Stimulated activated CD4-positive, alpha-beta T cell treated with anti-CD3 and anti-CD28 coated beads, Interleukin-1b, Interleukin-23, amount 100 ng/mL, for 1 hour (primary cell): ENCODE measurements at places on chromosomes 16 and 17.

DNA sequence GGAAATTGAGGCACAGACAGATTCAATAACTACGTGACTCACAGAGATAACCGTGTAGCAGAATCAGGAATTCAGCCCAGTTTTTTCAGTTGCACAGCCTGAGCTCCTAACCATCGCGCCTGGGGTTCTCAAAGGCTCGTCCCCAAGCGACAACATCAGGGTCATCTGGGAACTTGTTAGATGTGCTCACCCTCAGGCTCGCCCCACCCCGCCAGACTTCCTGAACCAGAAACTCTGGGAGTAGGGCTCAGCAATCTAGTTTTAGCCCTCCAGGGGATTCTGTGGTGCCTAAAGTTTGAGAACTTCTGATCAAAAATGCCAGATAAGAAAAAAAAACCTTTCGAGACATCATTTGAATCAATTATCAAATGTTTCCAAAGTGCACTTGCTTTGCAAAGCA lies 559.8 kb downstream of the WWOX start:
- DNase-seq, result no peak

DNA sequence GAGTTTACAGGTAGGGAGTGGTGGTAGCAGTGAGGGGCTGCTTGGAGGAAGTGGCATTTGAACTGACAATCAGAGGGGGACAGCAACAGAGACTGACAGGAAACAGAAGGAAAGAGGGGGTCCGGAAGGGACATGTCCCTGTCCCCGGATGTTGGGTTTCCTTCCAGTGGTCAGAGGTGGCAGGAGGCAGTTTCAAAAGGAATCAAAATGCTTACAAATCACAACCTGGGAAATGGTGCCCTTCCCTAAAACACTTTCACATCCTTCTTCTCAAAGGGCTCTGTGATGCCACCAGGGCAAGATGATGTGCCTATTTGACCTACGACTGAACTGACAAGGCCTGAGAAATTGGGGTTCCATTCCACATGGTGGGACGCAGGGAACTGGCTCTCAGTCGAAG lies 19.7 kb downstream of the ADGRG1 start:
- DNase-seq, result no peak

DNA sequence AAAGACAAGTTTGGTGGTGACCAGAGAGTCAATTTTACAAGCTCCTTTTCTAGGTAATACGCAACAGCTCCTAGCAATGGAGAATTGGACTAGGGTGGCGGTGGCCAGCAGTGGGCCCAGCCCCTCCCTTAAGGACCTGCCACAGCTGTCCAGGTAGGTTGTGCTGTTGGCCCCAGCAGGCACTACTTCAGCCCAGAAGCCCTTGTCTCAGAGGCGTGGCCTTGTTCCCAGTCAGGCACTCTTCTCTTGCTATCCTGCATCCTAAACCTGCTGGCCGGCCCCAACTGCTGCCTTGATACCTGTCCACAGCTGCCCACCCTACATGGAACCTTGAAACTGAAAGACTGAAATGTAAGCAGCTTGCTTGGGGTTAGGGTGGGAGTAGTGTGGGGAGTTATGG lies 989 bp upstream of the GALK1 start:
- DNase-seq, result no peak

GRCh38 chr17:40457369-40457768 lies 14.1 kb downstream of the IGFBP4 start:
- no peak for DNase-seq

DNA sequence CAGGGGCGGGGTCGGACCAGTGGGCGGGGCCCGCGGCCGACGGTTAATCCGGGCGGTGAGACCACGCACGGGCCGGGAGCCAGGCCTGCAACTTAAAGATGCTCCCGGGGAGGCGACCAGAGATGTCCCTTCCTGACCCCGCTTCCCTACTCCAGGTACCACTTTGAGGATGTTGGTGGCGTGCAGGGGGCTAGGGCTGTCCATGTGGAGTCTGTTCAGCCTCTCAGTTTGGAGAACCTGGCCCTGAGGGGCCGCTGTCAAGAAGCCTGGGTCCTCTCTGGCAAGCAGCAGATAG lies 580 bp downstream of the RANGRF start:
- DNase-seq, result peak; percentile 43

GRCh38 chr17:34408439-34408838 lies 45.4 kb upstream of the CCL1 start:
- DNase-seq, result no peak

GRCh38 chr16:80250381-80250780 lies 290.4 kb upstream of the DYNLRB2 start:
- no peak for DNase-seq

DNA sequence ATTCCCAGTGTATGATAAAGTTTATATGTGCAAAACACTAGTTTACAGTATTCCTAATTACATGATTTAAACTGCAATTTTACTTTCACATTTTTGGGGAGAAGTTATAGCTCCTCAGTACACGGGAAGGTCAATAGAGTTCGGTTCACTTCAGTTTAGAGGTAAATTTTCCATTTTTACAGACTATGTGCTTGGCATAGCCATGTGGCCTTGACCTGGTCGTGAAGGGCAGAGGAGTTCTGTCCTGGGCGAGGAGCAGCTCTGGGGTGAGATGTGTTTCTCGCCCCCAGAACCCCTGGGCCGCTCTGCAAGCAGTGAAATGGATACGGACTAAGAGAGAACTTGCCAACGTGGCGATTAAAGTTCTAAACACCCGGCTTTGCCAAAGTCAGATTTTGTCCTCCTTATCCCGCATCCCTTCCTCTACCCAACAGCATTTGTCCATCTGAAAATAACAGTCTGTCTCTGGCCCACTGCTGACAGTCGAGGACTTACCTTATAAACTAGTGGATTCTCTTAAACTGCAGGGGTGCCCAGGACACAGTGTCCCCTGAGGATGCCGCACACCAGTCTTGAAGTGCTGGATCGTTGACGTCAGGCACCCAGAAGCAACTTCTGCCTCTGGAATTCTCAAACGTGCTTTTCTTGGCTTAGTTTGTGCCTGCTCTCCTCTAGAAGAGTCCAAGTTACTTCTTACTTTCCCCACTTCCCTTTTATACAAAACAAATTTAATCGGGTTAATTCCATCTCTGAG lies 1.5 kb upstream of the SIAH1 start:
- no peak for DNase-seq

- no peak for DNase-seq
Observed at GRCh38 chr16:88732172-88732960, 26.1 kb downstream of the CTU2 start.

GRCh38 chr16:24208710-24209109 lies 47.4 kb upstream of the CACNG3 start:
- DNase-seq, result no peak

- no peak for DNase-seq
Observed at GRCh38 chr17:29049541-29050145, 6.7 kb downstream of the PIPOX start.

DNA sequence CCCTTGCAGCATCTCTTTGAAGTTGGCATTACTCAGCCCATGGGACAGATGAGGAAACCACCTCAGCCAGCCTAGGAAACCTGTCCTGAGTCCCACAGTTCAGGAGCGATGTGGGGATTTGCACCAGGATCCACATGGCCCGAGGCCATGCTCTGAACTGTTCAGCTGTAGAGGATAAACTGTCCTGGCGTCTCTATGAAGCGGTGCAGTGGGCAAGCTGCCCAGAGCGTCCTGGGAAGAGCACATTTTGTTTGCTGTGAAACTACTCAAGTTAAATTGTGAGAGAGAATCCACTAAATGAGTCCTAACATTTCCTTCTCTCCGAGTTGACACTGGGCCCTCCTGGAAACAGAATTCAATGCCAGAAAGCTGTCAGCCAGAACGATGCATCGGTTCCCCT lies 276.6 kb upstream of the TNRC6C start:
- DNase-seq, result no peak

GRCh38 chr16:54216688-54217087 lies 69.9 kb downstream of the IRX3 start:
- DNase-seq, result no peak

- no peak for DNase-seq
Observed at GRCh38 chr17:4764595-4764994, 7.1 kb upstream of the TM4SF5 start.

- DNase-seq, result no peak
Observed at GRCh38 chr17:80987941-80988461, 3.6 kb upstream of the CHMP6 start.

GRCh38 chr16:72013389-72013788 lies 4.8 kb downstream of the DHODH start:
- DNase-seq, result no peak

DNA sequence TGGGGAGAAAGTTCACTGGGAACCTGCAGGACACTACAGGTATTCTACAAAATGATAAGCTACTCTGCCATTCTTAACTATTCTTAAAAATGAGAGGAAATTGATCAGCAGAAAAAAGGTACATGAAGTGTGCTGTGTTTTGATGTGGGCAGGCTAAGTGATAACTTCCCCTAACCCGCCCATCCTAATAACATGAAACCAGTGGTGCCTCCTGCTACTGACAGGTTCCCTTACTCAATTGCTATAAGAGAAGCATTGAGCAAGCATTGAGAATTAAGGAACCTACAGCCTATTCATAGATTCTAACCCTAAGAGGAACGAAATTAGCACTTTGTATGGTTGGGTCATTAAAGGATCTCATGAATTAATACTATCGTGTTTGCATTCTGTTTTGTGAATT lies 18.9 kb downstream of the XYLT1 start:
- no peak for DNase-seq

- DNase-seq, result no peak
Observed at GRCh38 chr16:52436339-52437276, 110.3 kb downstream of the TOX3 start.

- DNase-seq, result no peak
Observed at GRCh38 chr16:48383009-48383876, 2.0 kb downstream of the SIAH1 start.

GRCh38 chr16:62977876-62978275 lies 941.6 kb upstream of the CDH8 start:
- no peak for DNase-seq

DNA sequence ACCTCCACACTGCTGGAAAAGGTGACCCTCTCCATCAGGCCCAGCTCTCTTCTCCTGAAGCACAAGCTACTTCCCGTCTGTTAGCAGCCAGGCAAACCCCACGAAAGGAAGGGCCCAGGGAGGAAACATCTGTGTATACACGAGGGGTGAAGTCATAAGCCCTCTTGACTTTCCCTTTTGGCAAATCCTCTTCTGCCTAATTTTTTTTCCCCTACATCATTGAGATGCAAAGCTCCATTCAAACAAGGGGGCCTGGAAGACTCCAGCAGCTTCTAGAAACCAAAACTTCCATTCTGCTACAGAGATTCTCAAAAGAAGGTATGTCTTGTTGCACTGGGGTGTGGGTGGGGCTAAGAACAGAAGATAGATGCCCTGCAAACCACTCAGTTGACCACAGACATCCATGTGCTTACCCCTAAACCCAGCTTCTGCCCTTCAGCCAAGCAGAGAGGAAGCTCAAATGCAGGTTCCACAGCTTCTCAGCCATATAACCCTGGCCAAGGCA lies 145.6 kb upstream of the RCVRN start:
- DNase-seq, result no peak

- no peak for DNase-seq
Observed at GRCh38 chr16:84138500-84138823, 6.5 kb downstream of the HSDL1 start.

- no peak for DNase-seq
Observed at GRCh38 chr16:78805556-78805955, 706.1 kb downstream of the WWOX start.

GRCh38 chr16:11308493-11309283 lies 27.6 kb upstream of the PRM1 start:
- no peak for DNase-seq

- DNase-seq, result no peak
Observed at GRCh38 chr17:1365445-1366039, 34.5 kb downstream of the YWHAE start.

GRCh38 chr17:12853921-12854320 lies 64.6 kb downstream of the ARHGAP44 start:
- DNase-seq, result no peak

GRCh38 chr16:86391486-86391885 lies 118.8 kb upstream of the FOXF1 start:
- DNase-seq, result no peak

DNA sequence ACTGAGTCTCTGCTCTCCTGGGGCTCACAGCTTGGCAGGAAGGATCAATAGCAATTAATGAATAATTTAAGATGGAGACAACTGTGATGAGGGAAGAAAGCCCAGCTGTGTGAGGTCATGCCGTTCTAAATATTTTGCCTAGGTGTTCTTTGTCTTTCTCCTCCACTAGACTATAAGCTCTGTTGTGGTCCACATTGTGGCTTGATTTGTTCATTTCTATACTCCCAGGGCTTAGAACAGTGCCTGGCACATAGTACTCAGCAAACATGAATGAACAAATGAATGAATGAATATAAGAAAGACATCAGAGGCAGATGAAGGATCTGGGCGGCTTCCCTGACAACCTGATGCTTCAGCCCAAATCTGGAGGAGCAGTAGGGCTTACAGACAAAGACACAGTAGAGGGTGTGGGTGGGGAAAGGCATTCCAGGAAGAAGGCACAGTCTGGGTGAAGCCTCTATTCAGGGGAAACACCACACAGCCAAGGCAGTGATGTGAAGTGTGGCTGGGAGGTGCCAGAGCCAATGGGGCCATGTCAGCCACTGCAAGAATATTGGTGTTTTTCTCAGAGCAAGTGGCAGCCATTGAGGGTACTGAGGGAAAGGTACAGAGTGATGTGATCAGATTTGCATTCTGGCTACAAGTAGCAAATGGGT lies 8.3 kb downstream of the CDH13 start:
- DNase-seq, result no peak

DNA sequence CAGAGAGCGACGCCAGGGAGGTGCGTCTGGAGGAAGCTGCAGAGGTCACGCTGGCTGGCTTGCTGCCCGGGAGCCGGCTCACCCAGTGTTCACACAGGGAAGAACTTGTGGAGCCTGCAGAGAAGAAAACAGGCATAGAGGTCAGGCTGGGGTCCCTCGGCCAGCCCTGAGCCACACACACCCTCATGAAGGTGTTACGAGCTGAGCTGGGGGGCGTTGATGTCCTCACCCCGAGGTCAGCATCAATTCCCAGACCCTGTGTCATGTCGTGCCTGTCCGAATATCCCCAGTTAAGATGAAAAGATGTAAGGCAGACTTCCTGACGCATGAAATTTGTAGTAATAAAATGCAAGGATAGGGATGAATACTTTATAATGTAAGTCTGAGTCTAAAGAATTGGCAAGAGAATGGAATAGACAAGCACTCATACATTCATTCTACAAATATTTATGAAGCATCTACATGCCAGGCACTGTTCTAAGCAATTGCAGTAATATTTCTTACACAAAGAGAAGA lies 77.1 kb downstream of the USP31 start:
- no peak for DNase-seq
